ENCODE measurements at places on chromosomes 12 and 14. TPM values are rescaled to one million over a fixed set of nuclear protein-coding genes. Genes with fewer than 3 reads are reported as not detected.

GRCh38 chr14:74242021-74242779 lies 3.0 kb downstream of the VSX2 start:
- no peak for DNase-seq

DNA sequence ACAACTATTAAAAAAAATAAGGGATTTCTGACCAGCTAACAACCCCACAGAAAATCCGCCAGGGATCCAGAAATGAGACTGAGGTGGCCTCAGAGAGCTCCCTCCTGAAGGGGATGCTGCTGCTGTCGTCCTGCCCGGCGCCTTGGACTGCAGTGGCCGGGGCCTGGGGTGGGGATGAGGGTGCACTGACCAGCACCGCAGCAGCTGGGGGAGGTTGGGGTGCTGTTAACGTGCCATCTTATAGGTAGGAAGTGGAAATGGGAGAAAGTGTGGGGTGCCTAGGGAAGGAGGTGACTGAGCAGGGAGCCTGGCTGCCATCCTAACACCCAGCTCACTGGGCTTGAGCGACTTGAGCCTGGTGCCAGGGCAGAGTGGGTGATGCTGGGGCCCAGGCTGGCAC lies 32.0 kb downstream of the DDX11 start:
- no peak for DNase-seq

DNA sequence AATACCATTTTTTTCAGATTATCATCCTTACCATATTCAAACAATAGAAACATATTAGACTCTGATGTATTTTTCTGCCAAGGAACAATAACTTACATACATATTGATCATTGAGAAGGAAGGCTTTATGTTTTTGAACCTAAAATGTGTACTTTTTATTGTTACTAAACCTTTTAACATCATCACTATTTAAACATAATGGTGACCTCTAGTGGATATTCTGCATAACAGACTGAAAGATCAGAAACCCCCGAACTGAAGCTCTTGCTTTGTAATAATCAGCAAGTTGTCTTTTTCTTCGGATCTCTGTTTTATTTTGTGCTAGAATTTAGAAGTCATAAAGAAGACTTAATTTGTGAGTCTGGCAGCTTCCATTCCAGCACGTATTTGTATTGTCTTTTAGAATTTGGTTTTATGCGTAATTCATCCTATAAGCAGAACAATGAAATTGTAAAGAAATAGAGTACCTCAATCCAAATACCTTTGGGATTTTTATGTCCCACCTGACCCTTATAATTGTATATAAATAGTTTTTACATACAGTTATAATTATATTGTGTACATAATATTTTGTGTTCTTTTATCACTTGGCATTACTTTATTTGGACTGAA lies 125.9 kb upstream of the ATF1 start:
- DNase-seq = no peak

DNA sequence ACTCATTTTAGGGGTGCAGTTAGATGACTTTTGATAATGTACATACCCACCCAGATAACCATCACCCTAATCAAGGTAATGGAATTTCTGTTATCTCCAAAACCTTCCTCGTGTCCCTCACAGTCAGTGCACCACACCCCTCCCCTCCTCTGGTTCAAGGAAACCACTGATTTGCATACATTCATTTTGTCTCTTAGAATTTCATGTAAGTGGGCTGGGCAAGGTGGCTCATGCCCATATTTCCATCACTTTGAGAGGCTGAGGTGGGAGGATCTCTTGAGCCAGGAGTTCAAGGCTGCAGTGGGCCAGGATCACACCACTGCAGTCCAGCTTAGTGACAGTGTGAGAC lies 15.7 kb downstream of the ADIPOR2 start:
- no peak for DNase-seq

DNA sequence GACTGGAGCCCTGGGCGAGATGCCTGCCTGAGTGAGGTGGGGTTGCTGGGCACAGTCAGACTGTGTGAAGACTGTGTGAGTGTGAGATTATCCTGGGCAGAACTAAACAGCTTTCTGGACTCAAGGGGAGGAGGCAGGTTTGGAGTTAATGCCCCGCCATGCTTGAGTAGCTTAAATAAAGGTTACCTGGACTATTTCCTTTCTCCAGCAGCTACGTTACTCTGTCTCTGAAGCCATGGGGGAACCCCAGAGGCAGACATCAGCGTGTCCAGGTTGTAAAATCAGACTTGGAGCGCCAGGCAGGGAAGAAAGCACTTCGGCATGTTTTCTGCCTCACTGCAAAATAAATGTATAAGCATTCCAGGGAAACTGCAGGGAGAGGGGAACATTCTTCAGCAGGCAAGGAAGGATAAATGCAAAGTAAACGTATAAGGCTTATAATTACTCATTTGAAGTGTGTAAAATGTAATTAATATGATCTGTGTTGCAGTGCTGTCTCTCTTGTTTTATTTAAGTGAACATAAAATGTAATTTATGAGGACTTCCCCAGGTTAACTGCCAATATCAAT lies 129.7 kb downstream of the CHST11 start:
- DNase-seq = no peak

GRCh38 chr14:23381871-23382270 lies 5.0 kb downstream of the CMTM5 start:
- no peak for DNase-seq

GRCh38 chr14:89178800-89179535 lies 238.1 kb downstream of the FOXN3 start:
- DNase-seq = no peak

GRCh38 chr12:72491426-72491825 lies 219.3 kb downstream of the TRHDE start:
- no peak for DNase-seq

GRCh38 chr12:712172-712863 lies 40.1 kb upstream of the WNK1 start:
- no peak for DNase-seq

- DNase-seq = no peak
Observed at GRCh38 chr14:70842851-70843462, 33.6 kb upstream of the MAP3K9 start.

- DNase-seq = no peak
Observed at GRCh38 chr14:23751616-23752015, 115.5 kb downstream of the DHRS2 start.

DNA sequence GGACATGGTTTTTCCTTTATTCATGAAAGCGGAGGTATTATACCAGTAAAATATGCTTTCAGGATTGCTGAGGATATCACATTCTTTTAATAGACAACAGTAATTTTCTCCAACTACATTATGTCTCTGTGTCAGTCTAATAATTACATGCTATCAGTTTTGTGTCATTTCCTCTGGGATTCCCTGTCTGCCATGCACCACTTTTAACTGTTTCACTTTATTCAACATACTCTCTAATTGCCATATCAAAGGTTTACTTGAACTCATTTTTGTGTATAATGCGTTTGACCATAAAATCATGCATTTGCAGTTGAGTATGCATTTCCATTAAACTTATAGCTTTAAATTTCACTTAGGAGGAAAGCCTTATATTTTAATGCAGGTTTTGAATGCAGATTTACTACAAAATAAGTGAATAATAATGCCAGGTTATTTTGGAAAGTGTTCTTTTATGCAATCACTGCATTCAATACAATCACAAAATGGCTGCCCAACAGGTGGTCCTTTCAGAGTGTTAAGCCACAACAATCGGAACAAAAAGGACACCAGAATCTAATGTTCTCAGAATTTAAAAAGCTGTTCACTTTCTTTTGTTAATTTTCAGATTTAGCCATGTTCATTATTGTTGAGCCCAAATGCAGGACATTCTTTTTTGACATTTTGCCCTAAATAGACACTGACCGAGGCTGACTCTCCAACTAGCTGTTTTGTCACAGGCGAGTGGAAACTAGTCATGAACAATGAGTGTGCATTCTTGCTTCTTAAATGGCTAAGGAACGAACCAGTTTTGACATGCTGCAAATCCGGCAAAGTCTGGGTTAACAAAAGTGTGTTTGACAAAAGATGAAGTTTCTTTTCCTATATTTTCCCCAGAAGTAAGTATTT lies 40.9 kb downstream of the MBIP start:
- no peak for DNase-seq

DNA sequence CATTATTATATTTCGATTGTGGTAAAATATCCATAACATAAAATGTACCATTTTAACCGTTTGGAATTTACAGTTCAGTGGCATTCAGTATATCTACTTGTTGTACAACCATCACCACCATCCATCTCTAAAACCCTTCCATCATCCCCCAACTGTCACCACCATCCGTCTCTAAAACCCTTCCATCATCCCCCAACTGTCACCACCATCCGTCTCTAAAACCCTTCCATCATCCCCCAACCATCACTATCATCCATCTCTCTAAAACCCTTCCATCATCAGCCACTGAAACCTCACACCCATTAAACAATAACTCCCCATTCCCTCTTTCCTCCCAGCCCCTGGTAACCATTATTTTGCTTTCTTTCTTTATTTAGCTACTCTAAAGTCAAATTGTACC lies 144.2 kb upstream of the EEA1 start:
- no peak for DNase-seq

DNA sequence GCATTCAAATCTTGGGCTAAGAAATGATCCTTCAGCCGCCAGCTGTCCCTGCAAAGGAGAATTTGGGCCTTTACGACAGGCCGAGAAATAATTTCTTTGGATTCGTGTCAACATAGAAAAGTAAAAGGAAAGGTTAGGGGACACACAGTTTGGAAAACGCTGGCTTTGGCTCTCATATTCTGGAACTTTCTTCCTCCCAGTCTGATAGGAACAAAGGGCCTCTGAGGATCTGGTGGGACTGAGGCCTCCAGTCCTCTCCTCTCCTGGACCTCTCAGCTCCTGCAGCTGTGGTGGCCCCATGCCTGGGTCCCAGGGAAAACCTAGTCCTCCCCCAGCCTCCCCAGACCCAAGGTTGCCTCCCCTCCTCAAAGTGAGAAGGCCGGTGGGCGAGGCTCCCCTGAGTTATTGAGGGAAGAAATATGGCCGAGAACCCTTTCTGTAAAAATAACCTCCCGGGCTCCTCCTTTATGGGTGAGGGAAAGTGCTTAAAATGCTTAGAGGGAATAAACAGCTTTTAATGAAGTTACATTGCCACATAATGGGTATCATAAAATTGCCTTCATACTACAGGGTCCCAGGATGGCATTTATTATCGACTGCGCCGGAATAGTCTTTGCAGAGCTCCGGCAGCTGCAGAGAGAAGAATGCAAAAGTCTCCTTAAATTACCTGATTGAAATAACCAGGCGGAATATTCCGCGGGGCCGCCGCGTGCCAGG lies 188.3 kb downstream of the PHETA1 start:
- no peak for DNase-seq

- no peak for DNase-seq
Observed at GRCh38 chr14:73368616-73369015, 89.7 kb downstream of the NUMB start.

The ADAM21 gene
- total RNA-seq = 0.28 TPM

The COCH gene
- total RNA-seq = 0.18 TPM

The GNB3 gene
- total RNA-seq = 1.4 TPM

The WNT1 gene
- total RNA-seq = not detected

The FLRT2 gene
- 55.9 TPM for total RNA-seq

The VASH1 gene
- 104 TPM for total RNA-seq

All from pulmonary artery endothelial cell (primary cell).